ENCODE measurements at places on chromosomes 2 and 18. TPM values are rescaled to one million over a fixed set of nuclear protein-coding genes. Genes with fewer than 3 reads are reported as not detected.

CAPN14 gene
- total RNA-seq, result under 0.01 TPM

TMBIM1 gene
- 78.6 TPM for total RNA-seq

ZBTB14 gene
- total RNA-seq, result 10.0 TPM

GRCh38 chr2:17626986-17627385 lies 86.5 kb downstream of the VSNL1 start:
- DNase-seq, result no peak

GRCh38 chr18:41128545-41128944 lies 826.5 kb upstream of the PIK3C3 start:
- DNase-seq, result peak; percentile 68

DNA sequence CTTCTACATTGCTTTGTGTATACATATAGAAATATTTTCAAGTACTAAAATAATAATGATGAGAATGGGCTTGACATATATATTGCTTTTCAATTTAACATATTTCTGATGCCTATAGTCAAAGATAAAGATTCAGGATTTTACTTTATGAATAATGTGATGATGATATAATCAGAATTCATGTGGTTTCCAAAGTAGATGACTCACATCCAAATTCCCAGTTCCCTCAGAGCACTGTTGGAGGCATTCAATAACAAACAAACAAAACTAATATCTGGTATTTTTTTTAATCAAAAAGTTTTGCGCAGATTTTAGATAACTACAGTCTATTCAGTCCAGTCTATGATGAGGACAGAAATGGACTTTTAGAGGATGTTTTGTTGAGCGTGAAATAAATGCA lies 2094.5 kb upstream of the CELF4 start:
- peak; percentile 26 for DNase-seq

GRCh38 chr2:75100011-75100800 lies 99.1 kb downstream of the TACR1 start:
- peak; percentile 67 for DNase-seq

- DNase-seq, result no peak
Observed at GRCh38 chr2:176818617-176819016, 394.0 kb upstream of the HNRNPA3 start.

- DNase-seq, result no peak
Observed at GRCh38 chr18:69220529-69220928, 180.2 kb upstream of the DOK6 start.

DNA sequence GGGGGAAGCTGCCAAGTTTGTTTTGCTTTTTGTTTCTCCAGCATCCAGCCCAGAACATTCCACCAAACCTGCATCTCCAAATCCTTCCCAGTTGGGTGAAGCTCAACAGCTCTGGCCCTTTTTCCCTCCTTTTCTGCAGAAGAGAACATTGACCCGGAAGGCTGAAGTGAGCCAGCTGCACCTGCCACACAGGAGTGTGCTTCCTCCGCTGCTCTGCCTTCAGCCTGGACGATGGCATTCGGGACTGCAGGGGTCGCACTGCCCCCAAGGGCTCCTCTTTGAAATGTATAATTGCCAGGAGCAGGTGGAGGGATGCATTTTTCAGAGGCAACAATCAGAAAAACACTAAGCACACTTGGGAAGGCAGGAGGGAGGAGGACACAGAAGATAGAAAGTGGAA lies 41.8 kb downstream of the ST8SIA5 start:
- no peak for DNase-seq

DNA sequence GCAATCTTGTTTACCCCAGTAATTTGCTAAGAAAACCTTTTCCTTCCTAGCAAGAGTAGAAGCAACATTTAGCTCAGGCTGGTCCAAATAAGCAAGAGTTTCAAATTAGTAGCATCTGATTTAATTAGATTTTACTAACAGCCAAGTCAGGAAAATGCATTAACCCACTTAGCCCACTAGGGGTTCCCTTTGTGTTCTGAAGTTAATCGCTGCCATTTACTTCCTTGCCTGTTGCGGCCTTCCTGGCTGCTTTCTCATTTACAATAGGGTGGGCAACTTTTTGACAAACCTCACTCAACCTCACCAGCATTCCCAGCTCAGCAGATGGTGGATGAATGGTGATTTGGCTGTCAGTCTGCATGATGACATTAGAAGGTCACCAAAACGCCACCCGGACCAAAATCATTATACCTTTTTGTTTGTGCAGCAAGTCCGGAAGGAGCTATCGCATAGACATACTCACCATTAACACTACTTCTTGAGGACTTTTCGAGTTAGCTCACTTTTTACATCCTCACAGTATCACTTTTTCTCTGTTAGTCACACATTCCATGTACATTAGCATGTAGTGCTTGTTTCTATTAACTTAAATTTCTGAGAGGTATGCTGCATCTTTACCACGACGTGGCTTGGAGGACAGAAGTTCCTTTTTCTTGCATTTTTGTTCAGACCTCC lies 101.5 kb upstream of the SETBP1 start:
- peak; percentile 63 for DNase-seq

DNA sequence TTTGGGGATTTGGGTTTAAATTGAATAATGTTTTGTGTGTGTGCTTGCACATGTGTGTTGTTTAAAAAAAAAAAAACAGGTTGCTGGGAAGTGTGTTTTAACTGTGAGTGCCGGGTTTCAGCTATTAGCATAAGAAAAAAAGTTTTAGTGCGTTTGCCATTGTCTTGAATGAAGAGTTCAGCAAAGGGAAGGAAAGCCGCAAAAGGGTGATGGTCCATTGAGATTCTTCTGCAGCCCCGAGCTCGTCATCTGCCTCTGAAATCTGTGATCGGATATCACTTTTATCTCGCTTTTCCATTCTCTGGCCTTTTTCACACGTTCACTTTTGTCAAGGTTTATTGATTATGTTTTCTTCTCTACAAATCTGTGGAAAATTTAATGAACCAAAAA lies 4.7 kb downstream of the GLI2 start:
- DNase-seq, result no peak

DNA sequence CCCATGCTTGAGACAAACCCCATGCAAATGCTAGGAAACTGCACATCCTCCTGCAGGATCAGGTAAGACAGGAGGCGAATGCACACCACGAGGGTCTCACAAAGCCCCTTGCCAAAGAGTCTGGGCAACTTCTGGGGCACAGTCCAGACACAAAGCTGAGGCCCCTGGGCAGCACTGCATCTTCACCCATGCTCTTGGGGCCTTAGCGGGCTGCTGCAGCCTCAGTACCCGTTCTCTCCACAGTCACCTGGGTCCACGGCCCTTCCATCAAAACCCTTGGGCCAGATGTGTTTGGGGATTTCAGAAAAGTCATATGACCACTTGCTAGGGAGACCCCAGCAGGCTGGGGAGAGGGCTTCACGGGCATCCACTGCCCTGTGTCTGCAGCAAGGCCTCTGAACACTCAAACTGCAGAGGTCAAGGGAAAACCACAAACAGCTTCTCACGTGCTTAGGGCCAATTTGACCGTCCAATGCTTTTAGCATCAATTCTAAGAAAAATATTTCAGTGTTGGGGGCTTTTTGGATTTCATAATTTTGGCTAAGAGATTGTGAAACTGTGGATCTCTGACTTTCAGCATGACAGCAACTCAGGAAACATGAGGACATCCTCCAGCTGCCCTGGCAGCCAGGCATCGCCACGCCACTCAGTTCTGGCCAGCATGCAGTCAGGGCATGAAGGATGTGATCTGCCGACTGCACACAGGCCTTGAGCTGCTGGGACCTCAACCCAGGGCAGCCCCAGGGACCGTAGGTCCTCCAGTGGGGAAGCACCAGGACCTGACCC lies 20.0 kb downstream of the PASK start:
- DNase-seq, result no peak

DNA sequence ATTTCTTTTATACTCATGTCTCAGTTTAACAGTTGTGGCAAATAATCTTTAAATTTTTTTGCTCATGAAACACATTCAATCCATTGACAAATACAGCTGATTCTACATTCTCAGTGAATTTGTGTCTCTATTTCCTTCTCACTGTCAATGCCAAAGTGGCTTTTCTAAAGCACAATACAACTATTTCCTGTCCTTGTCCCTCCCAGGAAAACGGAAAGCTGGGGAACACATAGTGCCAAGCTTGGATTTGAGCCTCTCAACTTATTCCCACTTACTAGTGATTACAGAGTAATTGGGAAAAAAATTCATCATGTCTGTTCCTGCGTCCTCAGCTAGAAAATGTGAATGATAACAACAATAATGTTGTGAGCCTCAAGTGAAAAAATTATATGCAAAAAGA lies 899.7 kb upstream of the CDH2 start:
- no peak for DNase-seq

- no peak for DNase-seq
Observed at GRCh38 chr18:2910261-2910660, 63.5 kb downstream of the EMILIN2 start.

GRCh38 chr18:59961070-59961469 lies 61.3 kb downstream of the PMAIP1 start:
- no peak for DNase-seq

GRCh38 chr2:1947316-1947715 lies 203.0 kb upstream of the PXDN start:
- no peak for DNase-seq

DNA sequence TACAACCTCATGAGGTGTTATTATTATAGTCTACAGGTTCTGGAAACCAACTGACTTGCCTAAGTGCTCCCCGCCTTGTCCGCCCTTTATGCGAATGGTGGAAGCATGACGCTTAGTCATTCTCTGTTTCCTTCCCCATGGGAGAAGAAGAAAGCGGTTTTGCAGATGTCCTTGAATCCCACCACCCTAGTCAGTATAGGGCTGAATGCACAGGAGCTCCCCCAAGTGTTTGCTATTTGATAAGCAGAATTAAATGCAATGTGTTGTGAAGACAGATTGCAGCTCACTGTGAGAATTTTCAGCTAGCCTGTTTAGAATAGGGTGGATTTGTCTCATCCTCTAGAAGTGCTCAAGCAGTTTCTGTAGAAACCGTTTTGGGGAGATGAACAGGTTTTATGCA lies 652.0 kb downstream of the DCC start:
- no peak for DNase-seq

GRCh38 chr2:241561832-241562231 lies 3.3 kb downstream of the BOK start:
- DNase-seq, result peak; percentile 80

DNA sequence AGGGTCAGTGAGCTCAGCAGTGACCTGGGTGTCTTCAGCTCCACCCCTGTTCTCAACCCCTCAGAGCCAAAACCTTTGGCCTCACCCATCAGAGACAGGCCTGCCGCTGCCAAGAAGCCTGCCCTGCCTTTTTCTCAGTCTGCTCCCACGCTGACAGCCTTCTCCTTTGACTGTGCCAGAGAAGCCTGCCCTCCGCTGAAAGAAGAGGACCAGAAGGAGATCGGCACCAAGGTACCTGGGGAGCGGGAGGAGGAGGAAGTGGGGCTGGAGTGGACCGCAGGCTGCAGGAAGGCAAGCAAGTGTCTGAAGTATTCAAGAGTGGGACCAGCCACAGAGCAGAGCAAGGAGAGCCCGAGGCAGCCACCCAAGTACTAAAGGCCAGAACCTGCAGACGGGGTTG lies 33.2 kb downstream of the TOGARAM2 start:
- DNase-seq, result no peak

DNA sequence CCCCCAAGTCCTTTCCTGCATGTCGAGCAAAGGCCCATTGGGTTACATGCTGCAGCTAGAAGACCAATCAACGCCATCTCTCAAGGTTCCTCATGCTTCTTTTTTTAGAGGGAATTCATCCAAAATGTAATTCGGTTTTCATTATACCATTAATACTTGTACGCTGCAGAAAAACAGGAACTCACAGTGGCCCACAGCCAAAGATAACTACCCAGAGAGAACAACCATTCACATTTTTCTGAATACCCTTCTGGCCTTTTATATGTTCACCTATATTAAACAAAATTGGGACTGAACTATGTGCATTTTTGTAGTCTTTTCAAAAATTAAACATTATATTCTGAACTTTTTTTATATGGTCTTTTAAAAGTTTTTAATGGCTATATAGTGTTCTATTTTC lies 25.8 kb downstream of the FARP2 start:
- no peak for DNase-seq

DNA sequence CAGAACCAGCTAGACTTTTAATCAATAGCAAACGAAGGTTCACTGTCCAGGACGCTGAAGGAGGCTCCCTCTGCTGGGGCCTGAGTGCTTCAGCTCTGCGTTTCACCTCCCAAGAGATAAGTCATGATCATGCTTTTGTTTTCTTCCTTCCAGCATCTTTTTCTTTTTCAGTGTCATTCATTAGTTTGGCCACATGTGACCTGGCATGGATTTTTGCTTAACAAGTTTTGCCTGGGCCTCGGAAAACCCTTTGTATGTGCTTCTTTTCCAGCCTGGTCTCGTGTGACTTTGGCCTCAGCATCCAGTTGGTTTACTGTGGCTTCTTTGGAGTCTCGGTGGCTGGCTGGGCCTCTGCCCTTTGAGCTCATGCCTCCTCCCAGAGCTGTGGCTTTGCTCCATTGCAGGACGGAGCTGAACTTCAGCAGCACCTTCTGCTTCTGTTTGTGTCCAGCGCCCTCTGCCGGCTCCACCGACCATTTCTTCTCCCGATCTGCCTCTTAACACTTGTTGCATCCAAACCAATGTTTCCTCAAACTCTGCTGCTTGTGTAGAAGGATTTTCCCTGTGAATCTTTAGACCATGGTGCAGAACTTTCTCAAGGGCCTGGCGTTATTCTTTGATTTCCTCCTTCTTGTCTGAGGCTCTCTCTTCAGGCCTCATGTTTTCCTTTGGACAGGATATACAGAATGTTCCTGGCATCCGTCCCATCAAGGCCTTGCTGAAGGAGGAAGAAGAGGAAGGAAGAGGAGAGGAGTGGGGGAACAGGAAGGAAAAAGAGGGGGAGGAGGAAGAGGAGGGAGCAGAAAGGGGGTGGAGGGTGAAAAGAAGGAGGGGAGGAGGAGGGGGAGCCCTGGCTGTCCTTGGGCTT lies 23.6 kb upstream of the HES6 start:
- peak; percentile 92 for DNase-seq

GRCh38 chr2:173286153-173286809 lies 68.4 kb upstream of the CDCA7 start:
- no peak for DNase-seq

GRCh38 chr18:22551536-22552151 lies 133.9 kb upstream of the CTAGE1 start:
- peak; percentile 92 for DNase-seq

- no peak for DNase-seq
Observed at GRCh38 chr18:61948846-61949438, 56.1 kb upstream of the RNF152 start.

DNA sequence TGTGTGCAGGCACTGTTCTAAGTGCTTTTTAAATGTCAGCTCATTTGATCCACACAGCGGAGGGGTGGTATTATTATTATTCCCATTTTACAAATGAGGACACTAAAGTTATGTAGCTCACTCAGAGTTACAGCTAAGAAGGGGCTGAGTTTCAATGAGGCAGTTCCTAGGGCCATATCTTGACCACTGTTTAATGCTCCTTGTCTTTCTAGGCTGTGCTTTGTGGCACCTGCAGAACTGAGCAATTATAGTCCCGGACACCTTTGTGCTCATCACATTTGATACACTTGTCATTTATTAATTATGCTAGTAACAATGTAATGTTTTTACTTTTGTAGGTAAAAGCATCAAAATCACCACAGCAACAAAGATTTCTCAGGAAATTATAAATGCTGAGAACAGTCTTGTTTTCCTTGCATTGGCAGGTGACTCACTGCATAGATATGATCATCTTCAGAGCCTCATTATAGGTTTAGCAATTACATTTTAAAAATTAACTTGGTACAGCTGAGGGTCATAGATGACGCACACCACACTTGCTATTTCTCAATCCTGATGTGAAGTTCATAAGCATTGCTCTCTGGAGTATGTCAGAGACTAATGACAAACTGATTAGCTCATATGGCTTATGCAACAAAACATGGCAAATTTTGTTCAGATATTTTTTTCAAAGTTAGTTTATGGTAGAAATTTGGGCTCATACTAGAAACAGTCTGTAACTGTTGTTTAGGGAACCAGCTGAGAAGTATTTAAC lies 366.8 kb downstream of the TGIF1 start:
- peak; percentile 99 for DNase-seq
